ENCODE measurements at places on chromosomes 2 and 18.

DNA sequence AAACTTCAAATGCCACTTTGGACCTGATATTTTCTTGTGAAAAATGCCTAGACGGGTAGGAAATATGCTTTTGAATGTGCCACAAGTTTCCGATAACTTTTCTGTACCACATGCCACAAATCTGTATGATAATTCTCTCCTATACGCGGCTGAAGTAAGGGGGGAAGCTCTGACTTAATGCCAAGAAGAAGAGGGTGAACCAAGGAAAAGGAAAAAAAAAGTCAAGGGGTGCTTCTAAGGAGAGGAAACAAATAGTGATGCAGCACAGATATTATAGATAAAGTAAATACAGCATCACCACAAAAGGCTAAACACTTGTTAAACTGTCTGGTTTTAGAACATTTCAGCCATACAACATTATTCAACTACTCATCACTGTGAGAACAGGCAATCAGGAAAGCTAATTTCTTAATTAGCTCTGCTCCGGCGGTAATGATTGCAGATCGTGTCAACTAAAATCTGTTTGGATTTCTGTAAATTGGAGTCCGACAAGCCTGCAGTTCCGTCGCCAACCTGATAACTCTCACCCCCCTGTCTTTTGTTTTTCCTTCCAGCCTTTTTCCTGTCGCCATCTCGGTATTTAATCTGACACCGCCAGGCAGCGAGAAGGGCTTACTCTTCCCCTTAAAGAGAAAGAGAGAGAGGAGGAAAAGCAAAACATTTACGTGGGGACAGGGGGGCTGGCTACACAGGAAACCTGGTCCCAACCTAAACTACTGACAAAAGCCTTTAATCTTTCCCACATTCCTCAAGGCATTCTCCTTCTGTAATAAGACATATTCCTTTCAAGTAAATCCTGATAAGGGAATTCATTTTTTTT lies 67.5 kb downstream of the ZEB2 start:
- DNase-seq, result no peak

DNA sequence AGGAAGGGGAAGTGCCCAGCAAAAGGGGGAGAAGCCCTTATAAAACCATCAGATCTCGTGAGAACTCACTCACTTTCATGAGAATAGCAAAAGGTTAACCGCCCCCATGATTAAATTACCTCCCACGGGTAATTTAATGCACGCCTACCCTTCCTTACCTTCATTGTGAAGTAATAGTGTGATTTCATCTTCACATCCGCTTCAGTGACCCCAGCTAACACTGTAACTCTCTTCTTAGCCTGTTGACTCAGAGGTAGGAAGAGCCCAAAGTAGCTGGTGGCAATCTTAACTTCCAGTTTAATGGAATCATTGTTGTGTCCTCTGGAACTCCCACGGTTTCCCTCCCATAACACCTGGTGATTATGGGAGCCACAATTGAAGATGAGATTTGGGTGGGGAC lies 120.5 kb downstream of the GULP1 start:
- DNase-seq, result no peak

- DNase-seq, result no peak
Measured at GRCh38 chr2:159879051-159879604, 81.1 kb upstream of the CD302 start.

GRCh38 chr2:237020090-237020489 lies 65.6 kb upstream of the COPS8 start:
- DNase-seq, result no peak
